Parietal lobe (tissue), 2 donors: ENCODE measurements at places on chromosomes 1 and 21. TPM values are rescaled to one million over a fixed set of nuclear protein-coding genes. Genes with fewer than 3 reads are reported as not detected.

The PLPPR4 gene
- total RNA-seq, result 158 TPM

The NHLH1 gene
- 2.2 TPM for total RNA-seq

The ADAR gene
- total RNA-seq, result 100 TPM

The SPATA21 gene
- total RNA-seq, result 0.31 TPM

The PPFIA4 gene
- total RNA-seq, result 44.1 TPM

The LDLRAD1 gene
- not detected for total RNA-seq

The WDTC1 gene
- 31.0 TPM for total RNA-seq

The KRTAP19-3 gene
- total RNA-seq, result not detected

The JTB gene
- total RNA-seq, result 56.7 TPM

The NEGR1 gene
- total RNA-seq, result 34.7 TPM

The NES gene
- total RNA-seq, result 29.7 TPM

The CELA2B gene
- total RNA-seq, result not detected

The SPAG17 gene
- total RNA-seq, result 3.1 TPM

The TMPRSS3 gene
- not detected for total RNA-seq

The CEP350 gene
- total RNA-seq, result 138 TPM

The PLEKHG5 gene
- 56.7 TPM for total RNA-seq
